ENCODE measurements at places on chromosomes 6 and 20.

DNA sequence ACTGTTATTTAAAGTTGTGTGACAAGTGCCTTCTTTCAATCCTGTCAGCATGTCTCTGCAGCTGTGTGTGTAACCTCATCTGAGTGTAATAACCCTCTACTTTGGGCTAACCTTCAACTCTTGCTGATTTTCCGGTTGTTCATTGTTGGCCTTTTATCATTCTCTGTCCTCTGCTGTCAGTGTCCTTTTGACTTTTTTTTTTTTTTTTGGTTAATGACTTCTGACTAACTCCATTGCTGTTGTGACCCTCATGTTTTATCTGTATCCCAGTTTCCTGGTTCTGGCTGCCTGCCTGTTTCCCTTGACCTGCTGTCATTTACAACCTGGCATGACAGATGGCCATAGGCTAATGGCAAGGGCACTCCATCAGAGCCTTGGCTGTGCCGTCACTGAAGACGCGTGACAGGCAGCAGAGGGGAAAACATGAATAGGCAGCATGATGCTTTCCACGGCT is 145.7 kb upstream of the MAN1A1 start:
- DNase-seq, result no peak

DNA sequence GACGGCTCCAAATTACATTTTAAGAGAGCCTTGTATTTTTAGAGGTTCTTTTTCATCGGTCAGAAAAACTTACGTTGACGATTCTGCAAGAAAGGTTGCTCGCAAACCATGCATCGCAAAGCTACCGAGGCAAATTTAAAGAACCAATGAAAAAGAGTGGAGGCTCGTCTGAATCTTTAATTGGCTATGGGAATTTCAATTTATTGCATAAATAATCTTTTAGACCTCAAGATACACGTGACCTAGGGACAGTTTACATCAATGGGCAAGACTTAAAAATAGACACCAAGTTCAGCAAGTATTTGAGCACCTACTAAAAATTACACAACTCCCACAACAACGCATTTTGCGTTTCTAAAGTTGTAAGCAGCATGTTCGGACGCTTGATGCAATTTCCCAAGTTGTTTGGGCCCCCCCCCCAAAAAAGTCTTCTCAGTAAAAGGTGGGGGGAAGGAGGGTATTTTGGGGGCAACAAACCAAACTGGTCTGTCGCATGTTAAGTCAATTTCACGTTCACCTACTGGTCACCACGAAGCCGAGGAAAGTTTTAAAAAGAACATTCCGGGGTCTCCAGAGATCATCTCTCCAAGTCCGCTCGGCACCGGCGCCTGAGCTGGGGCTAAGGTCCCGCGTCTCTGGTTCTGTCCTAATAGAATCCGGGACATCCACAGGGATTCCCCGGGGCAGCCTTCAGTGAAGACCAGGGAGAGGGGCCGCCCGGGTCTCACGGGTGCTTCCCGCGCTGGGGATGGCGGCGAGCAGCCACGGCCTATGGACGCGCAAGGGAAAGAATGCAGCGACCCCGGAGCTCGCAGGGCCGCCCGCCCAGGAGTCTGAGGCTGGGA is 851 bp downstream of the SNX5 start:
- DNase-seq, result no peak

DNA sequence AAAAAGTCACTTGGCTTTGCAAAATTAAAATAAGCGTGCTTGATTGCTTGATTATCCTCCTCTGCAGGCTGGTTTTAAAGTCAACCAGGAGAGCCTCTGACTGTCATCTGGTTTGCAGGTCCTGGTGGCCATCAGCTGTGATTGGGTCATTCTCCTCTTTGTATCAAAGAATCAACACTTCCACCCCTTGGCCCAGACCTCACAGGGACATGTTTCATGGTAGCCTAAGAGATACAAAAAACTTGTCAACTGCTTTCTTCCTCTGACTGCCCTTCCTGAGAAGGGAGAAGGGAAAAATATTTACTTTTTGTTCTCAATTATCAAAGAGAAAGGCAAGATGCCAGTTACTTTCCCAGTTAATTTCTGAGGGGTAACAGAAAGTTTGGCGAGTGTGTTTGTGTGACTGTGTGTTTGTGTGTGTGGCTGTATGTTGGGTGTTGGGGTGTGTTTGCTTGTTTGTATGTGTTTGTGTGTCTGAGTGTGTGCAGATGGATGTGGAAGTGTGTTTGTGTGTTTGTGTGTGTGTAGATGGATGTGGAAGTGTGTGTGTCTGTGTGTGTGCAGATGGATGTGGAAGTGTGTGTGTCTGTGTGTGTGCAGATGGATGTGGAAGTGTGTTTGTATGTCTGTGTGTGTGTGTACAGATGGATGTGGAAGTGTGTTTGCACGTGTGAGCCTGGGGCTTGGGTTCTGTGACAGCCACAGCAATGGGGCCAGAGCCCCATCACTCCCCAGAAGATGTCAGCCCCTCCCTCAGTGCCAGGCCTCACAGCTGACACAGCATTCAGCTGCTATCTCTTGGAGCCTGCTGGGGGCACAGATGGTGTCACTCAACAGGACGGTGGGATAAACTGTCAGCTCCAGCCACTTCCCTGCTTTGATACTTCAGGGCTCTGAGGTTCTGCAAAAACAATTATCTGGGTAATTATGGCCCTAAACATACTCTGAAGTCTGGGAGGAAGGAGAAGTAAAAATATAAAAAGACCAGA is 98.6 kb upstream of the RNF24 start:
- no peak for DNase-seq

DNA sequence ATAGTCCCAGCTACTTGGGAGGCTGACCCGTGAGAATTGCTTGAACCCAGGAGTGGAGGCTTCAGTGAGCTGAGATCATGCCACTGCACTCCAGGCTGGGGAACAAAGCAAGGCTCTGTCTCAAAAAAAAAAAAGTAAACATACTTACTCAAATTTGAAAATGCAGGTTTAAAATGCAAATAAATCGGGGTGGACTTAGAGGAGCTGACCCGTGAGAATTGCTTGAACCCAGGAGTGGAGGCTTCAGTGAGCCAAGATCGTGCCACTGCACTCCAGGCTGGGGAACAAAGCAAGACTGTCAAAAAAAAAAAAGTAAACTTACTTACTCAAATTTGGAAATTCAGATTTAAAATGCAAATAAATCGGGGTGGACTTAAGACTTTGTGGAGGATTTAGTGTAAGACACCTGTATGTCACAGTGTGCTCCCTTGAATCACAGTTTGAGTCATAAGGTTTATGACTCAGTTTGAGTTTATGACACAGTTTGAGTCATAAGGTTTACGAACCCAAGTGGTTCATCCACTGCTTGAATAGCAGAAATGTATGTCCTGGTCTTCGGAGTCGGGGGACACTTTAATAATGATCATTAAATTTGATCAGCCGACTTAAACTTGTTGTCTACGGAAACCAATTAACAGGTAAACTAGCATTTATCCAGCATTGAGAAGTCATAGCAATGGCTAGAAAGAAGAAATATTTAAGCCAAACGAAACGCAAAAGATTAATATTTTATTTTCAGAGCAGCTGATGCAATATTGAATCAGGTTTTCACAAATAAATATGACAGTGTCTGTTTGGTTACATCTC is 6.8 kb upstream of the MRPS10 start:
- DNase-seq, result no peak

DNA sequence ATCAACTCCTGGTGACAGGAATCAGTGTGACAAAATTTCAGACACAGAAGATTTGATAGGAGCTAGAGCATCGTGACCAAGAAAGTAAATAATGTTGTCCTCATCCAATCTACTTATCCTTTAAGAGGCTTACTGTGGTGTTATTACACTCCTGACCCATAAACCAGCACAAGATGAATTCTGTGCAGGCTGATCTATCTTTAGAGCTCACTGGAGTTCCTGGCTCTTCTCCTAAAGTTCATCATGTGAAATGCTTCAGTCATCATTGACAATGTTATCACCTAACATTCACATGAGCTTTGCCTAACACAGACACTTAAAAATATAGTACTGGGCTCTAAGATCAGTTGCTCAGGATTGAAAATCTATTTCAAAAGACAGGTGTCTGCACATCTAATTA is 271.0 kb upstream of the HSF2 start:
- DNase-seq, result no peak

GRCh38 chr6:42628604-42629003 is 64.8 kb downstream of the UBR2 start:
- DNase-seq, result no peak

- no peak for DNase-seq
These were observed 39.2 kb downstream of the LIN28B start for GRCh38 chr6:104995989-104996617.

- DNase-seq, result no peak
These were observed 704 bp downstream of the TOP1 start for GRCh38 chr20:41029150-41029901.

- no peak for DNase-seq
These were observed 26.7 kb downstream of the NTSR1 start for GRCh38 chr20:62735331-62735821.

DNA sequence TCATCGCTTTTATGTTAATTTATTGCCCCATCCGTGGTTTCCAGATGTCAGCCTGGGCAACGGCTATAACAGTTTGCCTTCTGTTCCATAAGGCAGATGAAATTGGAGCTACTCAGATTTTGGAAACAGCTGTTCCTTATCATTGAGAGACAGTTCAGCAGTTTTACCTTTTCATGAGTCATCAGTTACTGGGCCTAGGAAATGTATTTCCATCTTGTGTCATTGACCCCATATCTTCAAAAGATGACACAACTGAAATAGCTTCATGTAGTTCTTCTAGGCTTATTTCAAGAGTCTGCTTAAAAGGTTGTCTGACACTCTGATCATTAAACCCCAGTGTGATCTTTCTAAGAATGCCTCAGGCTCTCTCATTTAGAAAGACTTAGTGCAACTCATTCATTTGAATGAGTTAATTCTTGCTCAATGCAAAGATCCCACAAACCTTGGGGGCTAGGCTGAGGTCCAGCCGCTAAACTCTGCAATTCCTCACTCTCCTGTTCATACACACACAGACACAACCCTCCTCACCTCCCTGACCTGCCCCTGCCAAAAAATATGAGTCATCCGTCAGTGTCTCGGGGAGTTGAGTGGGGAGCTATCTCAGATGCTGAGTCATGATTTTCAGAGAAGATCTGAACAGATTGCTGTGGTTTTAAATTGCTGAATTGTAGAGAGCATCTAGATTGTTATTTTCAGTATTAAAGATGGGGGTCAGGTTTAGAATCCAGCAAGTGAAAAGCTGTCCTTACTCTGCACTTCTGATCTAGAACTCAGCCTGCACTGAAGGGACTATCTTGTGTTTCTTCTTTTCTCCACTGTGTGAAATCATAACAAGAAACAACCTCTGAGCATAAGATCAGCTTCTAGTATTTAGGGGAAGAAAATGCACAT is 61.8 kb downstream of the RPP40 start:
- no peak for DNase-seq

GRCh38 chr20:47281376-47281775 is 75.1 kb downstream of the ZMYND8 start:
- DNase-seq, result no peak

Data from cortex of kidney (tissue), 1 donor.